ENCODE measurements at places on chromosomes 7 and 10.

DNA sequence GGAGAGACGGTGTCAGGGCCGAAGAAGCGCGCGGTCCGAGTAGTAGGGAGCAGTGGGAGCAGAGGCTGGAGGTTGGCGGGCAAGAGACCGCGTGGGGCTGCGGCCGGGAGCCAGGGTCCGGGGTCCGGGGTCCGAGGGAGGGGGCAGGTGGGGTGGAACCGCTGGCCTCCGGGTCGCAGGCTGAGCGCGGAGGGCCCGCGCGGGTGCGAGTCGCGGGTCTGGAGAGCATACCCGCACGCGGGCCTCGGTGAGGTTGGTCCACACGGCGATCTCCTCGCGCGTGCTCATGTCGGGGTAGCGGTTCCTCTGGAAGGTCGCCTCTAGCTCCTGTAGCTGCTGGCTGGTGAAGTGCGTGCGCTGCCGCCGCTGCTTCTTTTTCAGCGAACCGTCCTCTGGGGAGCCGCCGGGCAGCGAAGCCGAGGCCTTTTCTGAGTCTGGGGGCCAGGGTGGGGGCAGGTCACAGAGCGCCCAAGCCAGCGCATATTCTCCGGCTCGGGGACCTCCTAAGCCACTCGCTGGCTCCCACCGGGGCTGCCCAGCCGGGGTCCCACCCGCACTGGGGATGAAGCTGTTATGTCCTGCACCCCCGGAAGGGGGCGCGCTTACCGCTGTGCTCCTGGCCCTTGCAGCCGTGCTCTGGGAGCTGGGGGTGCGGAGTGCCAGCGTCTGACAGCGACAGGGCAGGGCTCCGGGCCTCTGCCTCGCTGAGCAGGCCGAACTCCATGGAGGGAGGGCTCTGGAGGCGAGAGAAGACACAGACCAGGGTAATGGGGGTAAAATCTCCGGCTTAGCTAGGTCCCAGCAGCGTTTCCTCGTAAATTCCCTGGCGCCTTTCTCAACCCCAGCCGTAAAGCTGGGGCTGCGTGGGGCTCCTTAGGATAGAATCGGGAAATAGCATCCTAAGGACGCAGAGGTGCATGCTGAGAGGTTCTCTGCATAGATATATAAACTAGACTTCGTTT is 5.5 kb downstream of the ELOVL3 start:
- DNase-seq = no peak

GRCh38 chr7:84908196-84908793 is 278.6 kb downstream of the SEMA3D start:
- no peak for DNase-seq

- no peak for DNase-seq
Observed at GRCh38 chr7:16804674-16805439, at the start of gene AGR2. TSS of gene AGR2 (minus strand) at chr7:16804999. CDS start at chr7:16801796, 3,203 bp downstream.

- DNase-seq = no peak
Observed at GRCh38 chr7:46071076-46071475, 150.0 kb upstream of the IGFBP3 start.

DNA sequence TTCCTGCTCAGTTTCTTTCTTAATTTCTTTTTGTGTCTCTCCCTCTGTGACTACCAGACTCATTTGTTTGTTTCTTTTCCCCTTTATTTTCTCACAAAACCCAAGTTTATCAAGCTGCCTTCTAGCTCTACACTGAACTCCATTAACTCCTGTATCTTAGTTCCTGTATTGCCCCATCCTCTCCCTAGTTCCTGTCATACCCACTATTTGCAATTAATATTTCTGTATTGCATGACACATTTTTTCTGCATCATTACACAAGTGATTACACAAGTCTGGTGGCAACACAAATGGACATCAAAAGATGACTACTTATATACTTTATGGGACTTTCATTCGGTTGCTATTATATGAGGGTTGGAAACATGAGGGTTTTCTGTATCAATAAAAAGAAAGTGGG is 26.9 kb upstream of the OR9A4 start:
- DNase-seq = no peak

DNA sequence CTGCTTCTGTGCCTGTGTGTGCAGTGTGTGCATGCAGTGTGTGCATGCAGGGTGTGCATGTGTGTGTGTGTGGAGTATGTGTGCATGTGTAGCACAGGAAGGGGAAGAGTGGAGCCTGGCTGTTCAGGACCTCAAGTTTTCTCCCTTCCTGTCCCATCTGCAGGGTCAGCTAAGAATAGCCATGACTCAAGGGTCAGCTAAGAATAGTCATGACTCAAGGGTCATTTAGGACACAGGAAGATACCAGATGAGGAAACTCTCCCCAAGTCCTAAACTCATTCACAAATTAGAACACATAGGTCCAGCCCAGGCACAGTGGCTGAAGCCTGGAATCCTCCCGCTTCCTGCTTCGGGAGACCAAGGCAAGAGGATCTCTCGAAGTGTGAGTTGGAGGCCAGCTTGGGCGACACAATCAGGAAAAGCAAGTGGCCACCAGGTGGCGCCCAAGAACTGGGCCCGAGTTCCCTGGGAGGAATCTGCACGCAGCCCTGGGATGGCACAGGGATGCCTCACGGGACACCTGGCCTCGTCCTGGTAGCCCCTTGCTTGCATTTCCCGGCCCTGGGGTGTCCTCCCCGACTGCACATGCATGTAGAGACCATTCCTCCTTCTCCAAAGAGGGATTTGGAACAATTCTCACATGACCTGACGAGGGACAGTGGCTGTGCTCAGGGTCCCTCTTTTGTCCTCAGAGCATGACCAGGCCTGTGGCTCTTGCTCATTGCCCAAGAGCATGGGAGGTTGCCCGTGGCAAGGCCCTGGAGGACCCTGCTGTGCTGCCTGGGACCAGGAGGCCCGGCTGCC is 21.4 kb upstream of the VOPP1 start:
- DNase-seq = no peak

DNA sequence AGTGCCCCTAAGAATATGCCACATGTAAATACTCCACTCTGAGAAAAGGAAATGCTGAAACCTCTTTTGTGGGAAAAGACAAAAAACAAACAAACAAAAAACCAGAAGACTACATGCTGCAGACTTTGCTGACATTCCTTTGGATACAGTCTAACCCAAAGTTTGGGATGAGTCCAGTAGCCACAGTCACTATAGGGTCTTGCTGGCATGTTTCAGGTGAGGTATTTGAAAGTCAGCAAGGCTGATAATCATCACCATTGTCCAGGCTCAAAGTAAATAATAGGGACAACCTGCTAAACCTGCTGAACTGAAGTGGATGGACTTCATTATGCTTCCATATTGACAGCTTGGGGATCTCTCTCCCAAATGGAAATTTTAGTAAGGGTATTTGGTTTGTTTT is 1087.0 kb upstream of the LRRTM3 start:
- no peak for DNase-seq

- no peak for DNase-seq
Observed at GRCh38 chr10:80205477-80206276, at the start of gene ANXA11. TSS of gene ANXA11 (minus strand) at chr10:80205537. CDS start at chr10:80172861, 32,676 bp downstream.

- DNase-seq = no peak
Observed at GRCh38 chr7:94429153-94429552, 34.5 kb downstream of the COL1A2 start.

GRCh38 chr10:132172091-132173066 is 14.4 kb upstream of the DPYSL4 start:
- no peak for DNase-seq

DNA sequence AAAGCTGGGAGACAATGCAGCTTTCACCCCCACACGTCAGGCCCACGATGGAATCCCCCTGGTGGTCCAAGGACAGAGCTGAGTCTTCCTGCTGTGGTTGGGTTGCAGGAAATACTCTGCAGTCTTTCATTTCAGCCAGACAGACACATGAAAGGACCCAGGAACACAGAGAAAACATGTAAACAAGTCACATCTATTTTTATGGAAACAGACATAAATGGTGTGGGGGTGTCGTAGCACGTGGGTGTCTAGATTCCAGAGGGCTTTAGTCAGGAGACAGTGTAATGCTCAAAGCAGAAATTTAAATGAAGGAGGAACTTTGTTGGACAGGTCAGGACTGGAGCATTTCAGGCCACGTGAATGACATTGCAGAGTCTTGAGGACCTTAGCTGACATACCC is 444.6 kb downstream of the SUGCT start:
- DNase-seq = no peak

GRCh38 chr7:5357951-5358350 is 65.7 kb downstream of the TNRC18 start:
- no peak for DNase-seq

DNA sequence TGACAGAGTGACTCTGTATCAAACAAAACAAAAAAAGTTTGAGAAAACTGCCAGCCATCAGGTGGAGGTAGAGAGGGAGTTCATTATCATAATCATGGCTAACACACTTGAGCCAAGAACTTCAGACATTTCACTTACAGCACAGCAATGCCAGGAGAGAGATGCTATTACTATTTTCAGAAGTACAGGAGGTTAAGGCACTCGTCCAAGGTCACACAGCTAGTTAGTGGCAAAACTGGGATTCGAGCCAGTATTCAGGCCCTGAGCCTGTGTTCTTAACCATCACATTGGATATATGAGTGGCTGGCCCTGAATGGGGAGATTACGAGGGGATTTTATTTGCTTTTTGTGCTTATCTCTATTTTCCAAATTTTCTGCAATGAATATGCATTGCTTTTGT is 24.8 kb upstream of the UNC5B start:
- DNase-seq = no peak

DNA sequence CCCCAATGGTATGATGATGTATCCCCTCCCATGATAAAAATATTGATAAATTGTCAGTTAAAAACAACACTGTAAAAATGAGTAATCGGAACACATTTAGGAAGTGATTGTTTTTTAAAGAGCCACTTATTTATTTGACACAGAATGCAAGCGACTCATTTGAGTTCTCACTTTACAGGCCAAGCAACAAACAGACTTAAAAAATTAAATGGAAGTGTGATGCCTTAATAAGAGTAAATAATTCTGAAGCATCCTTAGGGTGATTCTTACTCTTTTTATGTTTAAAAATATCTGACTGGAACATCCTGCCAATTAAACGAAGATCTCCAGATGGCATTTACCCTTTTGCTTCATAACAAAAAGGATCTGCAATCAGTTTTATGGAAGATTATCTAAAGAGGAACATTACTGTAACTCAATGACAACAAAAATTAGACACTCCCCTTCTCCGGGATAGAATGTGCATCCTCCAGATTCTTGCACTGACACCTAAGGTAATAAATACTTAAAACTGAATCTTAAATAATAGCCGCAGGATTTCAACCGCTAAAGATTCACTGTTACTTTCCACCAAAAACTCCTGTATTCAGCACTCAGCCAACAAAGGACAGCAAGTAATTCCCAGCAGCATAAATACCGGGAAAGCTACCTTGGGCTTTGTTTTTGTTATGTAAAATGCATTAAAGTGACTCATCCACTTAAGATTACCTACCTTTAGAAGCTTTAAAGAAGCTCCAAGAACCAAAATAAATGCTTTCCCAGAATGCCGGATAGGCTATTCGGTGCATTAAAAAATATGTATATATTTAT is 1.7 kb downstream of the CACNA2D1 start:
- DNase-seq = no peak

GRCh38 chr7:104528142-104528541 is 199.7 kb downstream of the LHFPL3 start:
- DNase-seq = no peak

GRCh38 chr10:106582291-106582690 is 582.2 kb downstream of the SORCS1 start:
- no peak for DNase-seq

GRCh38 chr7:108012499-108013430 is 9.8 kb upstream of the LAMB1 start:
- no peak for DNase-seq

GRCh38 chr7:23544913-23545354 is 13.2 kb upstream of the TRA2A start:
- no peak for DNase-seq

DNA sequence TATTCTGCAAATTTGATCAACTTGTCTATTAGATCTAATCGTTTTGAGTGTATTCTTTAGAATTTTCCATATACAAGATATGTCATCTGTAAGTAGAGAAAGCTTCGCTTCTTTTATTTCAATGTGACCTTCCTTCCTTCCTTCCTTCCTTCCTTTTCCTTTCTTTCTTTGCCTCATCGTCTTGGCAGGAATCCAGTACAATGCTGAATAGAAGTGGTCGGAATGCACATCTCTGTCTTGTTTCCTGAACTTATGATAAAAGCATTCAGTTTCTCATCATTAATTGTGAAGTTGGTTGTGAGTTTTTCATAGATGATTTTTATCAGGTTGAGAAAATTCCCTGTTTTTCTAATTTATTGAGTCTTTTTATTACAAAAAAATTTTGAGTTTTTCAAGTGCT is 300.7 kb upstream of the ZNF32 start:
- no peak for DNase-seq

GRCh38 chr10:51663086-51663485 is 36.3 kb downstream of the CSTF2T start:
- DNase-seq = no peak

- peak; percentile 43 for DNase-seq
Observed at GRCh38 chr10:60114765-60115586, 208.6 kb upstream of the CCDC6 start.

DNA sequence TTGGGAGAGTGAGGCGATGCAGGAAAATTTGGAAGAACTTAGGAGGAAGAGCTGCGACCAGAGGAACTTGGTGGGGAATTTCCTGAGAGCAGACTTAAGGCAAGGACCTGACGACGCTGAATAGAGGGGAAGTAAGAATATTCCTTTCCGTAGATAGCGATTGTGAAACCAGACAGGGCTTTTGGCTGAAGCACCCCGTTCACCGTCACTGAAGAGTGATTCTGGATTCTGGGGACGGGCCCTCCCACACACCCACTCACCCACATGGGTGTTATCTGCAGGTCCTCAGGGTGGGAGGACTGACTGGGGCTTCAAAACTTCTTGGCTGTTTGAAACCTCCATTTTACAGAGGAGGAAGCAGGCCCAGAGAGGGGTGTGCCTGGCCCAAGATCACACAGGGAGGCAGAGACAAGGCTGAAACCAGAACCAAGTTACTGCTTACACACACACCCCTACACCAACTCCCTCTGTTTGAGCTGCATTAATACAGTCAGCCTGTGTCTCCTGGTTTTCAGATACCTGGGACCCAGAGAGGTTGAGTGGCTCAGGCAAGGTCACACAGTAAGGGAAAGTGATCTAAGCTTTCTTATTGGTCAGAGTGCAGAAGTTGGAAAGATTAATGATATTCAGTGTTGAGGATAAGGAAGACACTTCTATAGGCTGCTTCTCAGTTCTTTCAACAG is 37.2 kb upstream of the CDH23 start:
- DNase-seq = no peak

DNA sequence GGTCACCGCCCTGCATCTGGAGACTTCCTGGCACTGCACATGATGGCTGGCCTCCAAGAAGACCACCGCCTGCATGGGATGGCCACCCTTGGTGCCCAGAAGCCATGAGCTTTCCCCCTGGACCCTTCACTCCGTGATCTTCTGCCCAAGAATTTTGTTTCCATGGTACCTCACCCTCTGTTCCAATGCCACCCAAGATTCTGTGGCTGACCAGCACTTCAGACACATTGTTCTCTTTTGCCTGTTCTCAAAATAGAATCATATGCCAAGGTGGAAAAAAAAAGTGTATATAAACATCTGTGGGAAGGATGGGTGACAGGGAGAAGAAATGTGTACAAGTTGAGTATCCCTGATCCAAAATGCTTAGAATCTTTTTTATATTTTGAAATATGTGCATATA is 12.1 kb downstream of the HTR7 start:
- no peak for DNase-seq

GRCh38 chr7:37683246-37684120 is at the start of gene GPR141:
TSS of gene GPR141 (plus strand) at chr7:37683766. CDS start at chr7:37740394, 56,628 bp downstream.
- DNase-seq = no peak
